GF-D8 (cell line): ENCODE measurements at places on chromosomes 6 and 20.
A peak's percentile ranks its signal among the peaks of the same experiment; 100 is the strongest.

- no peak for DNase-seq
Observed at GRCh38 chr20:58708246-58708931, 15.8 kb downstream of the NPEPL1 start.

- no peak for DNase-seq
Observed at GRCh38 chr6:6565069-6565468, 23.5 kb upstream of the LY86 start.

GRCh38 chr20:16240355-16240754 lies 332.9 kb downstream of the KIF16B start:
- no peak for DNase-seq

- no peak for DNase-seq
Observed at GRCh38 chr6:29447670-29448069, 8.6 kb downstream of the OR10C1 start.

GRCh38 chr20:32252189-32252588 lies 25.3 kb upstream of the KIF3B start:
- no peak for DNase-seq

- no peak for DNase-seq
Observed at GRCh38 chr6:126102358-126102757, 116.0 kb downstream of the TRMT11 start.

- no peak for DNase-seq
Observed at GRCh38 chr6:163637524-163637923, 223.0 kb downstream of the QKI start.

- no peak for DNase-seq
Observed at GRCh38 chr6:1946583-1946982, 298.8 kb downstream of the GMDS start.

- DNase-seq, result no peak
Observed at GRCh38 chr6:43914272-43915147, 144.5 kb downstream of the VEGFA start.

DNA sequence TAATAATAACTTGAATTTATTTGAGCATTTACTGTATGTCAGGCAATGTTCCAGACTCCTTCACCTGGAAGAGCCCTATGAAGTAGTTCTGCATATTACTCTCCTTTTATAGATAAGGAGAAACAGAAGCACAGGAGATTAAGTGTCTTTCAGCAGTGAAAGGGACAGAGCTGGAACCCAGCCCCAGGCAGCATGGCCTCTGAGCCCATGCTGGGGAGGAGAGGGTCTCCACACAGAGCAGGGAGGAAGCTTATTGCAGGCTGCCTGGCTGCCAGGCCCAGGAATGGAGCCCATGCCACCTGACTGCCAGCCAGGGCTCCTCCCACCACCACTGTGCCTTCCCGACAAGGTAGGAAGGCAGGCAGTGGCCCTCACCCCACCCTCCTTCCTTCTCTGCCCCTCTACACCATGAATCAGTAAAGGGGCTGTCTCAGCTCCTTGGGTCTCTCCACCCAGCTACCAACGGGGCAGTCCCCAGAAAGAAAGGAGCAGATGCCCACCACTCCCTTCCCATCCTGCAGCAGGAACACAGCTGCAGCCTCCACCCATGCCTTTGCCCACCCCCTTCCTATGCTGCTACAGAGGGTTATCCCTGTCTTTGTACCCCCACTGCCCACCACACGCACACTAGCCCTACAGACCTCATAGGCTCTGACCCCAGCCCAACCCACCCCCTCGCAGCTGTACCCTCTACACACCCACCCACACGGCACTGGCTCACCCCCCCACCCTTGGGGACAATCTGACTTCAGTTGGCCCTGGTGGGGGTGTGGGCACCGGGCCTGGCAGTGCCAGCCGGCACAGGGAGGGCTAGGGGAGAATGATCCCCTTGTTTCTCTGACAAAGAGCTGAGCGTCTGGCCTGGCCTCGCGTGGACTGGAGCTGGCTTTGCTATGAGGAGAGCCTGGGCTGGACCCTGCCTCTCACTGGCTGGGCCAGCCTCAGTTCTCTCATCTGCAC lies 41.8 kb downstream of the TFEB start:
- no peak for DNase-seq

- no peak for DNase-seq
Observed at GRCh38 chr6:14633479-14633878, 515.9 kb downstream of the CD83 start.

DNA sequence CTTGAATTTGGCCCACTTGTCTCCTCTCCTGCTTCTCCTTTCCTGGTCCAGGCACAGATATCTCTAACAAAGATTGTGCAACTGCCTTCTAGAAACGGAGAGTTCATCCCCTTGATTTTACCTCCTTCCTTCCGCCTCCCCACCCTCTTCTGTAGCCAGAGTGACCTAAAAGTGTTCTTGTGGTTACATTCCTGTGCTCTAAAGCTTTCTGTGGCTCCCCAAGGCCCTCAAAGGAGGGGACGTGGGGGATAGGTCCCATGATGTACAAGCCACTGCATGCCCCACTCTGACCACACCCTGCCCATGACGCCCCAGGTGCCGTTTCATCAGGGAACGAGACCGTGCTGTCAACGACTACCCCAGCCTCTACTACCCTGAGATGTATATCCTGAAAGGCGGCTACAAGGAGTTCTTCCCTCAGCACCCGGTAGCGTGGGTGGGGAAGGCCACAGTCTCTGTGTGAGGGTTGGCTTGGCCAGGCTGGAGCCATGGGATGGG lies 8.2 kb downstream of the CDC25B start:
- DNase-seq, result no peak

- no peak for DNase-seq
Observed at GRCh38 chr6:136608991-136609390, 58.8 kb upstream of the MAP7 start.

DNA sequence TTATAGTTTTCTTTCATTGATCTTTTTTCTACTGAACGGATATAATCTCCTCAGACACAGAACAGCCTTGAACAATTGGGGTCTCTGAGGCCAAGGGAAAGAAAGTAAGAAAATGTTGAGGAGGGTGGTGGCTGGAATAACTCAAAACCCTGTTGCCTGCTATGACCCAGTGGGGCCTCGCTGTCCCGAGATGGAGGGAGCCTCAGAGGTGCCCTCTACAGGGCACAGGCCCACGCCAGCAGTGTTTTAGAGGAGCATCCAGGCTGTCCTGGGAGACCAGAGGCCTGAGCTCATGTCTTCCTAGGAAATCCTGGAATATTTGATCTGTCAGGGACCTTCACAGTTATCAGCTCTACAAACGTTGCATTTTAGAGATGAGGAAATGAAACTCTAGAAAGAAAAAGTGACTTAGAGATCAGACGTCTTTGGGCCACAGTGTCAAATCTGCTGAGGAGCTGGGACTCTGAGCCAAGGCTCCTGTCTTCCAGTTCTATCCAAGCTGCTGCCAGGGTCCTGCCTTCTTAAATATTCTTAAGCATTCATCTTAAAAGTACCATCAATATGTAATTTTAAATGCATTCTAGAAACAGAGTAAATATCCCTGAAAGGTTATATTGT lies 26.3 kb downstream of the ALDH5A1 start:
- no peak for DNase-seq

DNA sequence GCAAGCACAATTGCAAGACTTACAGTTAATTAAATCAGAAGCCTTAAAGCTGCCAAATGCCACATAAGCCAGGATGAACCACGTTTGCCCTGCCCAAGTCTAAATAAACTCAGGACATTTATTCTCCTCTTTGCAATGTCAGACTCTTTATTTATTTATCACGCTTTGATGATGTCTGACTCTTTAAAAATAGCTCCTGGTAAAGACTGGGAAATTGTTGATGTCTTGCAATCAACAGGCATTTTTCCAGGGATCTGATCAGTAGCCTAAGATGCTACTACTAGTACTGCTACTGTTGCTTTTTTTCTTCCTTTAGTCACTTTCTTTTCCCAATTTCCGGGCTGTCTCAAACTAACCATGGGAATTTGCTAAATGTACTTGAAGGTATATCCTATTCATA lies 365.8 kb upstream of the MARCKS start:
- DNase-seq, result no peak

- no peak for DNase-seq
Observed at GRCh38 chr6:14716499-14717146, 529.2 kb upstream of the JARID2 start.

- no peak for DNase-seq
Observed at GRCh38 chr6:169085466-169085865, 168.2 kb downstream of the THBS2 start.

DNA sequence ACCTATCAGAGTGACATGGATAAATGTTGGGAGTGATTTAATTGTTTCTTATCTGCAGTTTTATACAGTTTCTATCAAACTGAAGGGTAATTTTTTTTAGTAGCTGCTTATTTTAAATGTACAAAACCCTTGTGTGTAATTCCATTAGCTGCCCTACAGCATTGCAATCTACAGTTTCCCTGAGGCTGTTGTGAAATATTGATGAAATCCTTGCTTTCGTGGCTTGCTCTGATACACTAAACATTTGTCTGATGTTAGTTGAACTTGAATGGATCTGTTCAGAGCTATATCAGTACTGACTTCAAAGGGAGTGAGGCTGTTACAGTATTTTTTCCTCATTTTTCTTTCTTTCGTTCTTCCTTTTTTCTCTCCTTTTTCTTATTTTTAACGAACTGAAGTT lies 255.4 kb downstream of the TSHZ2 start:
- no peak for DNase-seq

- DNase-seq, result no peak
Observed at GRCh38 chr20:36472637-36473090, 68.7 kb upstream of the MYL9 start.

GRCh38 chr6:168183613-168183970 lies 104.6 kb upstream of the FRMD1 start:
- no peak for DNase-seq

- peak; percentile 50 for DNase-seq
Observed at GRCh38 chr6:6749702-6750491, 161.4 kb downstream of the LY86 start.

DNA sequence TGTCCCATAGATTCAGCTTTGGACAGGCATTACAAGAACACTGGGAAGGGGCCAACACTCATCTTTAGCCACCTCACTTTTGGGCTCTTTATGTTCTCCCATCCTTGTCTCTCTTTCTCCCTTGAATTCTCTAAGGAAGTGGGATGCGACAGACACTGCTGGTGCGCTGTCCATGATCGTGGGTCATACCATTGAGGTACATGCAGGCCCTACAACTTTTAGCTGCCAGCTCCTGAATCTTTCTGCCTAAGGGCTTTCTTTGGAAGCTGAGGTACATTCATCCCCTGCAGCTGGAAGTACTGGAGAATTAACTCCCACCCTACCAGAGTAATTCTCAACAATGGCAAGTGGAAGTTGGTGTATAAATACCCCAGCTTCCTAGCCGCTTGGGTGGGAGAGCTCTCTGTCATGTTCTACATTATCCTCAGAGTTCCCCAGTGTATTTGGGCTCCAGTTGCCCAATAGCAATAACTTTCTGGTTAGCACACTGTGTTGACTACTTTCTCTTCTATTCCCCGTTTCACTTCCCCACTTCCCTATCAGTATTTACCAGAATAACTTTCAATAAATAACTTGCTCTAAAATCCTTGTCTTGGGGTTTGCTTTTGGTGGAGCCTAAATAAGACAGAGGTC lies 309.4 kb upstream of the RNF24 start:
- no peak for DNase-seq

DNA sequence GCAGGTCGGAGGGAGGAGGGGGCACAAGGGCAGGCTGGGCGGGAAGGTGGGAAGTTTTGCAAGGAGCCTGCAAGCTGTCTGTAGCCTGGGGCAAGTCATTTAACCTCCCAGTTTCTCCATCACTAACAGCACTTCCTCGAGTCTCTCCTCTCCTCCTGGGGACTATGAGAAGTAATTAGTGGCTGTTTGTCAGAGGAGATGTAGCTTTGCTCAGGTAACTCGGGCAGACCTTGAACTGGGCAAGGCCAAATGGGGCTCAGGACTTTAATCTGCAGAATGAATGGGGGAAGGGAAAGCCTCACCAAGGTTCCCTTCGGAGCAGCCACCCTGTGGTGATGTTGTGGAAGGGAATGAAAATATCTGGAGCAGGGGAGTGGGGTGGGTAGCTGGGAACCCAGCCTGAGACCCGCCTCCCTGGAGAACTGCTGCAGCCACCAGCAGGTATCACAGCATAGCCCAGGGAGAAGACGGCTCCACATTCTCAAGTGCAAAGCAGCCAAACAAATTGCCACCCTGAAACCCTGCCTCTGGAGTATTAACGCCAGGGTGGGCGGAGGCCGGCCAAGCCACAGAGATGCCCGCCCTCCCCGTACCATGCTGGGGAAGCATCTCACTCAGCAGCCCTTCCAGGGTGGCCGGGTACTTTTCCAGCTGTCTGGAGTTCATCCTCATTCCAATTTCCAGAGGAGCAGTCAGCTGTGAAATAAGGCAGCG lies 6.1 kb upstream of the LEMD2 start:
- DNase-seq, result no peak

DNA sequence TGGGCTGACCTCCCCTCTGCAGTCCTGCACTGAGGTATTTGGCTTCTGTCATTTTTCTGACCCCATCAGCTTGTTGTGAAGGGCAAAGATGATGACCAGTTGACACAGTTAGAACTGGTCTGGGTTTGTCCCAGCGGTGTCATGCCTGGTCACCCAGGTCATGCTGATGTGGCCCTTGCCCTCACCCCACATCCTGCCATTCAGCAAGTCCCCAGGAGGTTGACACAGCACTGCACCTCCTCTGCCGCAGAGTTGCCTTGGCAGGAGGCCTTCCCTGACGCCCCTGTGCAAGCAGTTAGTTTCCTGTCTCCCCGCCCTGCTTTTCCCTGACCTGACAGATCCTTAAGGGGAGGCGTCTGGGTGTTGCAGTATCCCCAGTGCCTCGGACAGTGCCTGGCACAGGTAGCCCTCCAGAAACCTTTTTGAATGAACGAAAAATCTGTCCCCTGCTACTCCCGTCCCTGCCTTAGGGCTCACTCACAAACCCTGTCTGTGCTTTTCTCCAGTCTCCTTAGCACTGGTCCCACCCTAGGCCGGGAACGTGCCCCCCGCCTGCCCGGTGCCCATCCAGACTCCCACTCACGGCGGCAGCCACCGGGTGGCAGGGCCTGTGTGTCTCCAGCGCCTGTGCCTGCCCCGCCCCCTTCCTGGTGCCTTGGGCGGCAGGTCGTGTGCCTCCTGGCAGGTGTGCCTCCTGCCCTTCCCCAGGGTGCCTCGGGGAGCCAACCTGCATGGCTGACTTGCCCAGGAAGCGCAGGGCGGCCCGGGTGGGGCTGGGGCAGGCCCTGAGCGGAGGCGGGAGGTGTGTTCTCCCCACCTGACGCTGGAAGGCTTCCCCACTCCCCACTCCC lies 146.3 kb upstream of the RNF24 start:
- no peak for DNase-seq

DNA sequence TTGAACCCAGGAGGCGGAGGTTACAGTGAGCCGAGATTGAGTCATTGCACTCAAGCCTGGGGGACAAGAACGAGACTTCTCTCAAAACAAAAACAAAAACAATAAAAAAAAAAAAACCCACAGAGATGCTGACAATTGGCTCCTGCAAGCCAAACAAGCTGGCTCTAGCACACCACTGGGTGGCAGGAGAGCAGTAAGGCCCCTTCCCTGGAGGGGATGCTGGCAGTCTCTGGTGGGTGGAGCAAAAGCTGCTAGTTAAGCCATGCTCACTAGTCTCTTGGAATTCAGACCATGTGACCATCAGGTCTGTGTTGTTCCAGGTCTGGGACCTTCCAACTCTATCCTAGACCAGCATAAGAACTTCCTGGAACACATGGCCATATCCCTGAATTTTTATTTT lies 18.9 kb upstream of the DSN1 start:
- no peak for DNase-seq

- no peak for DNase-seq
Observed at GRCh38 chr6:139960671-139961070, 586.2 kb upstream of the CITED2 start.
